ENCODE measurements at places on chromosomes 5 and 9. TPM values are rescaled to one million over a fixed set of nuclear protein-coding genes. Genes with fewer than 3 reads are reported as not detected.

The RANBP3L gene
- 3.5 TPM for total RNA-seq

The ANXA2R gene
- total RNA-seq = 1.8 TPM

The PLPP7 gene
- total RNA-seq = 14.3 TPM

The AQP7 gene
- 8.6 TPM for total RNA-seq

The PRSS3 gene
- not detected for total RNA-seq
